ENCODE measurements at places on chromosomes 4 and X.

DNA sequence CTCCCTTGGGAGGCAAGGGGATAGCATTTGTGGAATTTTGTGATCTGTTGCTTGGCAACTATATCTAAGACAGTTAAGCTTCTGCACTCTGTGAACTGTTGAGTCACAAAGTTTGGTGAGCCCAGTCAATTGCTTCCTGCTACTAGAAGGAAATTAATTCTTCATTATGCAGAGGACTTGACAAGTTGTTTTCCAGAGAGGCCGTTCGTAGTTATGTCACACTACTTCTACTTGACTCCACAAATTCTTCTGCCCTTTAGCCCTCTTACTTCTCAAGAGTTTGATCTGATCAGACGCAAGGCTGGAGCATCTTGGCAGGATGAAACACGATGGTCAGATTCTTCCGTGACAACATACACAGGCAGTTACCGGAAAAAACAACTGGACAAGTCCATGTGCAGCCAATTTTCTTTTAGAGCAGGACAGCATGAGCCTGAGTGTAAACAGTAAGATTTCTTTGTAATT is at the start of gene C4orf51:
C4orf51 (plus strand) TSS at position 156 of the 465 bp plus-strand sequence; CDS start at position 214, 58 bp downstream.
- peak; percentile 50 for DNase-seq

DNA sequence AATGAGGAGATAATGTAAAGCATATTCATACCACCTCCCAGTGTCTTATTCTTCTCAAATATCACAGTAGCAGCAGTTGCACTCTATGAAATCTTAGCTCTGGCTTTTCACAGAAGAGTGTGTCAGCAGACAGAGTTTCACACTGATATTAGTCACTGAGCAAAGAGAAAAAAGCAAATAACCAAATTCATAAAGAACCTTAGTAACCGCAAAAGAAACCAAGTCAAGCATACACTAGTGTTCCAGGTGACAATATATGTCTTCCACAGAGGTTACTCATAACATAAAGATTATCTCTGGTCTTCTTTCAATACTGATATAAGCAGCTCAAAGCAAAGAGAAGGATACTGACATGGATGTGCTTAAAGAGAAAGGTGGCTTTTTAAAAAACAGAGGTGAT is 181.7 kb upstream of the EDNRA start:
- no peak for DNase-seq

DNA sequence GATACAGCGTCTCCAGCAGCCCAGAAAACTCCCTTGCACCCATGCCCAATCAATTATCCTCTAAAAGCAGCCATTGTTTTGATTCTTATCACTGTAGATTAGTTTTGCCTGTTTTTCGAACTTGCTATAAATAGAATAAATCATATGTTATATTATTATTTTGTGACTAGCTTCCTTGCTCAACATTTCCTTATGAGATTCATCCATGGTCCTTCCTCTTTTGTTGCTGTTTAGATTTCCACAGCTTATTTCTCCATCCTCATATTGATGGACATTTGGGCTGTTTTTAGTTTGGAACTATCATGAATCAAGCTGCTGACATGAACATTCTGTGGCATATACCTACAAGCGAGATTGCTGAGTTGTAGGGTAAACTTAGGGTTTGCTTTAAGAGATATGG is 595.3 kb downstream of the BCOR start:
- DNase-seq: no peak

DNA sequence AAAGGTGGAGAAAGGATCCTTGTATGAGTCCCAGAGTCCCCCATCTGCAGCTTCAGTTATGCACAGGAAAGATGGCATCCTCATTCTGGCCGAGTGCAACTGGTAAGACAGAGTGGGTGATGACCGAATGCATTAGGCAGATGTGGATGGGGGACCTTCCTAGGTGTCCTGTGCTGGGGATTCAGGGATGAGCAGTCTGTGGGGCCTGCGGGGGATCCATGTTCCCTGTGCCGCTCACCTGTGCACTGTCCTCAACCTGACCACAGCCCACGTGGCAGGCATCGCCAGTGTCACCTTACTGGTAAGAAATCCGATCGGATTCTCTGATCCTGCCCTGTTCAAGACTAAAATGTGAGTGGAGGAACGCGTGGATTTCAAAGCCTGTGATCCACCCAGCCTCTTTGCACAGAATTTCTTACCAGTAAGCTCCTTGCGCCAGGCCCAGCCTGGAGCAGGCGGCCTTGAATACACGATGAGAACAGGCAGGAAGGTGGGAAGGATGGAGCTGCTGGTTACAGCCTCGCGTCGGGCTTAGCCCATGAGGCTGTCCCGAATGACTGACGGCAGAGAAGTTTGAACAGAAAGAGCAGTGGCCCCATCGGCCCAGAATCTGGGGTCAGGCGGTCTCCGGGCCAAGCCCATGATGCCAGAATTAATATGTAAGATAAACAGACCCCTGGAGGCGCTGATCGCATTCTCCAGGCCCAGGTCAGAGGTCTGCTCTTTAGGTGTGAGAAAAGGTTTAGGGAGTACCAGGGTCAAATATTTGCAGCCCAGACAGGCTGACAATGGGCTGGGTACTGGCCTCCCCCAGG is 56.5 kb downstream of the CPZ start:
- no peak for DNase-seq

DNA sequence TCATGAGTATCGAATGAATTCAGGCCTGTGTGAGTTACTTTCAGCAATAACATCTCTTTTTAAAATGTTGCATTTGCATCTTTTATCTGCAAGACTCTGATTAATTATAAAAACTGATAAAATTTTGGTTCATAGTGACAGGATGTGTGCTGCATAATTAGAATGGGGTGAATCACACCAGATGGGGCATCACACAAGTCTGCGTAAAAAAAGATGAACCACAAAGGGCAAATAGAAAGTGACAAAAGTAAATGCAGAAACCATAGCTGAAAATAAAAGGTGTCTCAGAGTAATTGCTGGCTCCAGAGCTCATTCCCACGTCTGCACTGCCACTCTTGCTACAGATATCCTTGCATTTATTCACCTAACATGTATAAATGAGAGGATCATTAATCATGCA is 131.1 kb downstream of the HS3ST1 start:
- no peak for DNase-seq

DNA sequence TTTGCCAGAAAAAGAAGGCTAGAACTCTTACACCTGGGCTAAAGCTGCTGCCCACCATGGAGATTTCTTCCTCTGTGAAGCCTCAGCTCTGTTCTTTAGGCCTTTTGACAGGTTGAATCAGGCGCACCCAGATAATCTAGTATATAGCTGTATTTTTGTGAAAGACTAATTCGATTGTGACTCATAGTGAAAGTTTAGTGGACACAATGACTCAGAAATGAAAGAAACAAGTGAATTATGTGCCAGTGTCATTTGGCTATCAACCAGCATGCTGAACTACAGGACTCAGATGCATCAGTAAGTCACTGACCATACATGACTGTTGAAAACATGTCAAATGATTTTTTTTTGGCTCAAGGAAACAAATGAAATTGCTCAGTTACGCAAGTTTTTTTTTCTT is 425.4 kb downstream of the SLITRK2 start:
- no peak for DNase-seq

GRCh38 chrX:134373736-134374135 is 86.2 kb upstream of the HPRT1 start:
- DNase-seq: no peak

GRCh38 chrX:128458888-128459287 is 406.7 kb upstream of the ACTRT1 start:
- DNase-seq: no peak

- DNase-seq: peak; percentile 44
Observed at GRCh38 chr4:139866276-139866962, 200.8 kb downstream of the MGST2 start.

DNA sequence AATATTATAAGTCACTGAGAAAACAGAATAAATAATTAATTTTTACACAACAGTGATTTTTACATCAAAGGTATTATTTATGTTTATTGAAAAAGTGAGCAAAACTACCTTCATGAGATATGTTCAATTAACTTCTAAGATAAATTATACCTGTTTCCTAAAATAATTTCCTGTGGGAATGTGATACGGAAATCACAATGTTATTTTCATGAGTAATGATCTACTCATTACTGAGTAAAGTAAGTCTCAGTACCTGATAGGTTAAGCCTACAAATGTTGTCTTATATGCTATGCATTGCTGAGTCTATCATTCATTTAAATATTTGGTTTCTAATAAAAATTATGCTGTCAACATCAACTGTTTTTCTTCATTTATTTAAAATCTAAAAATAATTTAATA is 324.0 kb downstream of the STPG2 start:
- no peak for DNase-seq

GRCh38 chrX:119692191-119693039 is 553 bp downstream of the SEPTIN6 start:
- peak; percentile 40 for DNase-seq

- no peak for DNase-seq
Observed at GRCh38 chr4:44661940-44662622, 10.7 kb upstream of the YIPF7 start.

GRCh38 chr4:22019676-22020075 is 71.1 kb upstream of the KCNIP4 start:
- no peak for DNase-seq

GRCh38 chrX:119181491-119181890 is 53.9 kb upstream of the KIAA1210 start:
- no peak for DNase-seq

- DNase-seq: no peak
Observed at GRCh38 chrX:12236156-12236555, 97.9 kb downstream of the FRMPD4 start.

- no peak for DNase-seq
Observed at GRCh38 chrX:119045884-119046283, 26.9 kb upstream of the CT47C1 start.

DNA sequence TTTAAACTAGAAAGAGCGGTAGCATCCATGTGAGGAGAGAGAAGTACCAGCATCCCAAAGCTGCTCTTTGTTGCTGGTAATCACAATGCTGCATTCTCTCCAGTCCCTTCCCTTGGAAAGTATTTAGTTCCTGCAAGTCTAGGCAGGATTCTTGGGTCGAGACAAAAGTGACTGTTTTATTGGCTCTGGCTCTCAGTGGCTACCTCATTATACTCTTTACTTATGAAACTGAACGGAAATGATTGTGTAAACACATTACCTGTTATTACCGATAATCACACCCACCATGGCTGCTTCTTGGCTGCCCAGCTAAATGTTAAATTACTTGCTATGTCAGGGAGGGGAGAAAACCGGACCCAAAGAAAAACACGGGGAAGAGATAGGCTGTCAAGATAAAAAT is 26.2 kb downstream of the ATXN3L start:
- peak; percentile 29 for DNase-seq

- DNase-seq: no peak
Observed at GRCh38 chr4:42574870-42575430, 82.0 kb downstream of the ATP8A1 start.

- DNase-seq: no peak
Observed at GRCh38 chrX:123917069-123917468, 44.4 kb upstream of the STAG2 start.

DNA sequence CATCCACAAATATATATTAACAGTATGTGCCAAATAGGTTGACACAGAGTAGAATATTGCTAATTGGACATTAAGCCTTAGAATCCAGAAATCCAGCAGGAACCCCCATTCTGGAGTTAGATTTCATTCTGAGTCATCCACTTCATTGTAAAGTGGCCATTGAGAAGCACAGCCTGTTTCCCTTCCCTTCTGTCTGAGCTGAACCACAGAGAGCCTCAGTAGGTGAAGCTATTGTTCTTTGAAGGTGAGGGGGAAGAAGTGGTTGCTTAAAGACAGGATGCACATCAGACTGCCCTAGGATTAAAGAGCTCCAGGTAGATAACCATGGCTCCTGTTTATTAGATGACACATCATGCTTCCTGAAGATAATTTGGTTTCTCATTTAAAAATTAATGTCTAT is 30.6 kb upstream of the MCF2 start:
- DNase-seq: peak; percentile 73

DNA sequence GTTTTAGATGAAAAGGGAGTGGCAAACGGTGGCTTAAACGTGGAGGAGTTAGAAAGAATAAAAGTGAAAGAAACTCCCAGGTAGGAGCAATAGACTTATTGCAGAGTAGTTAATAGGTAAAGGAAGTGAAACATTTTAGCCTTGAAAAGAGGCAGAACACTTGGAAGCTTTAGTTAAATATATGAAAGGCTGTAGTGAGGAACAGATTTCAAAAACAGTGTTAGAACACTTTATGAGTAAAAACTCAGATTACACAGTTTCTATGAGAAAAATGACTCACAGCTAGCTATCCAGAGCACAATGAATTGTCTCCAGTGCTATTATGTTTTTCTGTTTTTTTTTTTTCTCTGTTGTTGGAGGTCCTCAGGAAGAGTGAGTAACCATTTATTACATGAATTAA is 45.8 kb downstream of the TACR3 start:
- no peak for DNase-seq

- no peak for DNase-seq
Observed at GRCh38 chr4:153385784-153386183, 41.3 kb downstream of the MND1 start.

DNA sequence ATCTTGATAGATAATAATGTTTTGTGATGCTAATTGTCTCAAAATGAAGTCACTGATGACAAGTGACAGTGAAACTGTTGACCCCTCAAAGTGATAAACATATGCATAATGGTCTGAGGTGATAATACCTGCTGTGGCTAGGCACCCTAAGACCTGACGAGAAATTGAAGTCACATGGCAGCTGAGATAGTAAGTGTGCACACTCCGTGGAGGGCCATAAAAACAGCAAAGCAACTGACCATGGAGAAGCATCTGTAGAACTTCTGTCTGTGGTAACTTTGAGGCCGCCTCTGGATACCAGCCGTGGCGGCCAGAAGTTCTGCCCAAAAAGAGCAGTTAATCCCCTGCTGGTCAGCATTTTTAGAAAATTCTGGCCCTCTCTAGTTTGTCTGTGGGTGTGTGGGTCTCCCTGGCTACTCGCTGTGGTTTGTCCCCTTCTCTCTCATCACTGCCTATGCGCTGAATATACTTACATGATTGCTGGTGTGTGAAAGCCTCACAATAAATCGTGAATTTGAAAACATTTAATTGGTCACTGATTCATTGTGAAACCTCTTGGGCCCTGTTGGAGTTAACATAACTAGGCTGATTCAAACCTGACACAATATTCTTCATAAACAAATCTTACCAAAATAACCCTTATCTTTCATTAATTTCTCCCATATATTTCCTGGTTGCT is 50.6 kb downstream of the CCDC149 start:
- DNase-seq: no peak
